ENCODE measurements at places on chromosomes 2 and 18.

- no peak for ATAC-seq
Observed at GRCh38 chr2:223090039-223090438, 38.0 kb downstream of the KCNE4 start.

DNA sequence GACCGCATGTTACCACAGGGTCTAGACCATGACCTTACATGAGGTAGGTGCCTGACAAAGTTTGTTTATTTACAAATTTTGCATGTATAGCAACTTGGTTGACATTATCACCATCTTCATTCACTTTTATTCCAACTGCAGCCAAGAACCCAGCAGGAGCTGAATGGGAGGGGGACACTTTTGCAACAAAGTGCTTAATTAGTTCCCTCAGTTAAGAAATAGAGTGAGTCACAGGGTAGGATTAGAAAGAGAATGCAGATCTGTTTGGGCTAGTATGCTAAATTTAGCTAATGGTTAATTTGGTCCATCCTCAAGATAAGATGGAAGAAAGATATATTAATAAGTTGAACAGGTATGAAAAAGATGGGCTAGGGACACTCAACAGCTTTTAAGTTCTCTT lies 678.9 kb downstream of the ARHGAP15 start:
- no peak for ATAC-seq

GRCh38 chr18:12819841-12820240 lies 64.2 kb downstream of the PTPN2 start:
- ATAC-seq = no peak

DNA sequence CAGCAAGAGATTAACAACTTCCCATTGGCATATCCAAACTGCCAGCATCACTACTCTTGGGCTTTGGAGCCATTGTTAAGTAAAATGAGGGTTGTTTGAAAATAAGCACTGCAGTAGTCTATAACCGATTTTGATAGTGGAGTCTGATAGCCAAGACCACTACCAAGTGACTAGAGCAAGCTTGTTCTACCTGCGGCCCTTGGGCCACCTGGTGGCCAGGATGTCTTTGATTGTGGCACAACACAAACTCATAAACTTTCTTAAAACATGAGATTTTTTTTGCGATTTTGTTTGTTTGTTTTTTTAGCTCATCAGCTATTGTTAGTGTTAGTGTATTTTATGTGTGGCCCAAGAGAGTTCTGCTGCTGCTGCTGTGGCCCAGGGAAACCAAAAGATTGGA lies 11.0 kb downstream of the UBE2E3 start:
- no peak for ATAC-seq

DNA sequence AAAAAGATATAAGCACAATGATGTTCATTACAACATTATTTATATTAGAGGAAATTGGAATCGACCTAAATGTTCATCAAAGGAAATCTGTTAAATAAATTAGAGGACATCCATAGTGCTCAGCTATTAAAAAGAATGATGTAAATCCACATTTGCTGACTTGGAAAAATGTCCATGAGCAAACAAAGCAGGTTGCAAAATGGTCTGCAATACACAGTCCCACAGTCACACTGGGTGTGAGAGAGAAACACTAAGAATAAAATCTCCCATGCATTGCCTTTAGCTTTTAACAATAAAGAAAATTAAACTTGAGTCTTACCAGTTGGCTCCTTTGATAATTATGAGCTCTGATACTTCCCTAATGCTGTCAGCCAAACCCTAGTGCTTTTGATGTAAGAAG lies 811.1 kb upstream of the SALL3 start:
- no peak for ATAC-seq

DNA sequence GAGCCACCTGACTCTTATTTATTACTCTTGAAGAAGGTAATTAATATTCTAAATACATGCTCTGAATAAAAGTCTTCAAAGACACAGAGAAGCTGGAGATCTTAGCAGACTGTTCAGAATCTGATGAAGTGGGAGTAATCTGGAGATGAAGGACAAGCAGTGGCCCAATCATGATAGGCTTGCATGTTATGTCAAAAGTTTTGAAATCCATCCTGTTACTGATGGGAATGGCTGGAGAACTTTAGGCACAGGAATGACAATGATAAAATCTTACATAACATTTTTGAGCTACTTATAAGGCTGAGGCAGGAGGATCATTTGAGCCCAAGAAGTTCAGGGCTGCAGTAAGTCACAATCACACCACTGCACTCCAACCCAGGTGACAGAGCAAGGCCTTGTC lies 2.4 kb upstream of the RIF1 start:
- ATAC-seq = no peak

DNA sequence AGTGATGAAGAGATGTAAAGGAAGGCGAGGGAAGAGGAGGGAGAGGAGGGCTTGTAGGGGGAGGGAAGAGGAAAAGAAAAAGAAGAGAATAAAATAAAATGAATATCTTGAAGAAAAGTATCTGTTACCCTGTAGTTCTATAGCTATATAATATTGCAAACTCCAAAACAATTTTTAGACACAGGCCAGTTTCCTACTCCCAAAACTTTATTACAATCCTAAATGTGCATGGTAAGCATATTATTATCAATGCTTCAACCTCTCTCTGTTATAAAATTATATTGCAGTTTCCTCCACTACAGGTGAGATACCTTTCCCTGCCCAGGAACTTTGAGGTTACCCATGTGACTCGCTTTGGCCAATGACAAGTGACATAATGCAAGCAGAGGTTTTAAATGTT lies 1351.6 kb upstream of the NRXN1 start:
- ATAC-seq = no peak

DNA sequence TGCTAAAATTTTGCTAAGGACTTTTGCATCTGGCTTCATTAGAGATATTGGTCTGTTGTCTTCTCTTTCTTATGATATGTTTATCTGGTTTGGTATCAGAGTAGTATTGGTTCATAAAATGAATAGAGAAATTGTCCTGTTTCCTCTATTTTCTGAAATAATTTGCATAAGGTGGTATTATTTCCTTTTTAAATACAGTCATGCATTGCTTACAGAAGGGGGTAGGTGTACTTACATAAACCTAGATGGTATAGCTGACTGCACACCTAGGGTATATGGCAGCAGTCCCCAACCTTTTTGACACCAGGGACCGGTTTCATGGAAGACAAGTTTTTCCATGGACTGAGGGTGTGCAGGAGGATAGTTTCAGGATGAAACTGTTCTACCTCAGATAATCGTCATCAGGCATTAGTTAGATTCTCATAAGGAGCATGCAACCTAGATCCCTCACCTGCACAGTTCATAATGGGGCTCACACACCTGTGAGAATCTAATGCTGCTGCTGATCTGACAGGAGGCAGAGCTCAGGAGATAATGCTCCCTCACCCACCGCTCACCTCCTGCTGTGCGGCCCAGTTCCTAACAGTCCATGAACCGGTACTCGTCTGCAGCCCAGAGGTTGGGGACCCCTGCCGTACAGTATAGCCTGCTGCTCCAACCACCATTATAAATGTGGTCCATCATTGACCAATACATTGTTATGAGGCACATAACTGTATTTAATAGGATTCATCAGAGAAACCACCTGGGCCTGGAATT lies 189.2 kb downstream of the FAM210A start:
- ATAC-seq = no peak

DNA sequence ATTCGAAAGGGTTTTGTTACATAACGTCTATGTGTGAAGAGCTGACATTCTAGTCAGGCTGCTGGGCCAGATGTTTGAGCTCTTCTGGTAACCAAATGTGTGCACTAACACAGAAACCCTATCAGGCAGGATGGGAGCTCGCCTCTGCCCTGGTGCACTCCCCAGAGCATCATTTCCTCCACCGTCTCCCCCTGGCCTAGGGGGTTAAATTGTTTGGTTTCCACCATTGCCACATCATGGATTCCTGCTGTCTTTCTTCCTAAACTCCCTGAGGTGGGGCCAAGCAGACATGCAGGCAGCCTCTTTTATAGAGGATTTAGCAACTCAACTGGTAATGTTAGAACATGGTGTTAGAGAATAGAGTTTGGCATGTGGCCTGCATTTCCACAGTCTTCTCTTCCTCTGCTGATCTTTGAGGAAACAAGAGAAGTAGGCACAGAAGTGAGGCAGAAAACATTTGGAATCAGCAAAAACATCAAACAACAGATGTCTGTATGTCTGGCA lies 87.3 kb downstream of the ANTXR1 start:
- peak; percentile 8 for ATAC-seq

DNA sequence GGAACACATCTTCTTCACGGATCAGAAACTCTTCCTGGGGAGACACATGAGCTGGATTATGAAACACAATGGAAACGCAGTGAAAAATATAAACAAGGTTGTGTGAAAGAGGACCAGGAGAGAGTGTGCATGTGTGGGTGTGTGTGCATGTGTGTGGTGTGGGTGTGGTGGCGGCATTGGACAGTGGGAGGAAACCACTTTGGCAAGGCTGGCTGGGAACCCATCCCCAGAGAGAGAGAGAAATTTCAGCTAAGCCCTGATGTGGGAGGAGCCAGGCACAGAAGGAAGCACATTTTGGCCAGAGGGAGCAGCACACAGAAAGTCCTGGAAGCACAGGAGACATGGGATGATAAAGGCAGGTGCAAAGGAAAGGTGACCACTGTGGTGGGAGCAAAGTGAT lies 147.6 kb upstream of the COPS8 start:
- ATAC-seq = peak; percentile 11

DNA sequence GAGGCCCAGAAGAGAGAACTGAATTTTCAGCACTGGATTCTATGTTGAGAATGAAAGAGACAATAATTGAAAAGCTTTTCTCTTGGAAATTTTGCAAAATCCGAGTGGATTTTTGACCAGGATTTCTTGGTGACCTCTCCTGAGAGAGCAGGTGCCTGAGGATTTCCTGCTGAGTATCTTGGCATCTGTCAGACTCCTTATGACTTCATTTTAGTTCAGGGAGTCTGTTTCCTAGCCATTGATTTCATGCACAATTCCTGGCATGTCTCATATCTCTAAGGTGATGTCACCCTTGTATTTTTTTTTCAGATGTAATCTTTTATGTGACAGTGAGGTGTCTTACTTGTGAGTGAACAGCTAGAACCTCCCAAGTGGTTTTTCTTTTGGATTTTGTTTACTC lies 195.9 kb downstream of the NEDD4L start:
- ATAC-seq = no peak

- ATAC-seq = no peak
Observed at GRCh38 chr18:4077204-4077603, 377.9 kb downstream of the DLGAP1 start.

DNA sequence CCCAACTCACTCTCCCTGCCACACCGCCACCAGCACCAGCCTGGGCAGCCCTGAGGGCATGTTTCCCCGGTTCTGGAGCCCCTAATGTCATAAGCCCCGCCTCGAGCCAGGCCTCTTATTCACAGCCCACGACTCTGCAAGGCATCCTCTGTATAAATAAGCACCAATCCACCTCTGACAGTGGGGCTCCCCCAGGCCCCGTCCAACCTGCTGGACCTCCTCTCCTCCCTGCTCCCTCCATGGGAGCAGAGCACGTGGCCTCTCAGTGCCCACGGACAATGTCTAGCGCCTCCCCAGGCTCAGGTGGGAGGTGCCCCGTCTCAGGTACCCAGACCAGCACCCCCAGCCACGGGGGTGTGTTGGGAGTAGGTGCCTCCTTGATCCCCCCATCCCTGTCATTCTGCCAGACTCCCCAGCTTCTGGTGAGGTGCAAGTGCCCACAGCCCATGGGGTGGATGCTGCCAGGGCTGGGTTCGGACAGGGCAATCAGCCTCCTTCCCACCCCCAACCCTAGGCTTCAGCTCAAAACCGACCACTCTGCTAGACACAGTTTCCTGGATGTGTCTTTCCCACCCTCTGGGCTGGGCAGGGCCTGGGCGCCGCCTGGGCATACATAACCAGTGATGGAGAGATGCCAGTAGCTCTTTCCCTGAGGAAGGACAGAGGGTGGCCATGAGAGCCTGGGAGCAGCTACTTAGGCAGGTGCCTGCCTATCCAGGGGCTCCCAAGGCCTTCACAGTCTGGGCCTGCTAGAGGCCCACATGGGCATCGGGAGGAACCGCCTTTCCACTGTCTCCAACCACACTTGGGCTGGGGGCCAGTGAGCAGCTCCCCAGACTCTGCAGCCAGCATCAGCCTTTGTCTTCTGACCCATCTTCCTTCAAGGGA lies 1.6 kb upstream of the ADRA2B start:
- peak; percentile 45 for ATAC-seq

- ATAC-seq = peak; percentile 57
Observed at GRCh38 chr18:35005963-35006577, 35.1 kb upstream of the MAPRE2 start.

DNA sequence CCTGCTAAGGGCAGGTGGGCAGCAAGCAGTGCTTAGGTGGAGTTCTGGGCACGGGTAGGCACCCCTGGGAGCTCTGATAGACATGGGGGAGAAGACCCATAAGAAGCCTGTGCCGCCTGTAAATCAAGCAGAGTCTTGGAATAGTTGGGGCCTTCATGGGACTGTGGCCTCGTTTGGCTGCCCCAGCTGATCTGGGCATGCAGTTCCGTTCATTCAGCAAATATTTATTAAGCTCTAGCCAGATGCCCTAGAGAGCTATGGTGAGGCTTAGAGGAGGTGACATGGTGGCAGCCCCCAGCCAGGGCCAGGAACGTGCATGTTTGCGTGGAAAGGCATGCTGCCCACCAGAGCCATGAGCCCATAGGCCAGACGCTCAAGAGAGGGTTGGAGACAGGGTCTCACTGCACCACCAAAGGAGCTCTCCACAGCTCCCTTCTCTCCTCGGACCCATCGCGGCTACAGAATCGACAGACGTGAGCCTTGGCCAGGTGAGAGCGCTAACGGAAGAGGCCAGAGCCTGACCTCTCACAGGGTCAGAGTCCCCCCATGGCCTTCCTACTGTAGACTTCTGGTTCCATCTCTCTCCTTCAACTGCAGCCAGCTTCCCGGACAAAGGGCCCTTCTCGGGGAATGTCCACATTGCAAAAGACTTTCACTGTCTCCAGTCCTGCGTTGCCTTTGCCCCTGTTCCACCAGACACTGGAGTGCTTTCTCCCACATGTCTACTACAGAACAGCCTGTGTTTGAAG lies 135.7 kb downstream of the INHBB start:
- ATAC-seq = no peak

GRCh38 chr2:27647289-27647688 lies 16.1 kb downstream of the SUPT7L start:
- no peak for ATAC-seq

DNA sequence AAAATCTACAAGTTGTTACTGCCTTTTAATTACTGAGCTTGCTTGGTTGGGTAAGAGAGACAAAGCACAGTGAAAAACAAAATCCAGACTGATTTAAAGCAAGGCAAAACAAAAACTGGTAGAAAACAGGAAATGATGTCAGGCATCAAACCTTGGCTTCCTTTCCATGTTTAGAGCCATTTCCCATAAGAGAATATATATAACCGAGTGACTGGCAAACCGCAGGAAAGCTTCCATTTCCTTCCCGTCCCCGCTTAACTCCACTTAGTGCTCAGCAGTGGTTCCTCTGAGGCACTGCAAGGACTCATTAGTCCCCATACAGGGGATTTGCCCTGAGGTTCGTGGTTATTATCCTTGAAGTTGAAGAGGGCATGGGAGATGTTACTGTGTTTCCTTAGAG lies 446.3 kb downstream of the LPIN1 start:
- ATAC-seq = no peak
